Liver (tissue), 10 donors: ENCODE measurements at places on chromosomes 6 and 20. TPM values are rescaled to one million over a fixed set of nuclear protein-coding genes. Genes with fewer than 3 reads are reported as not detected.

CFAP61 gene
- 0.05 TPM for total RNA-seq

SSTR4 gene
- total RNA-seq: not detected

CCNC gene
- 80.7 TPM for total RNA-seq

PRICKLE4 gene
- total RNA-seq: 1.4 TPM

SLC22A7 gene
- 495 TPM for total RNA-seq

C2 gene
- total RNA-seq: 354 TPM

PLTP gene
- 69.5 TPM for total RNA-seq

AGPAT4 gene
- total RNA-seq: 17.5 TPM

- no peak for DNase-seq
Measured at GRCh38 chr20:396252-396618, 11.9 kb upstream of the RBCK1 start.

DNA sequence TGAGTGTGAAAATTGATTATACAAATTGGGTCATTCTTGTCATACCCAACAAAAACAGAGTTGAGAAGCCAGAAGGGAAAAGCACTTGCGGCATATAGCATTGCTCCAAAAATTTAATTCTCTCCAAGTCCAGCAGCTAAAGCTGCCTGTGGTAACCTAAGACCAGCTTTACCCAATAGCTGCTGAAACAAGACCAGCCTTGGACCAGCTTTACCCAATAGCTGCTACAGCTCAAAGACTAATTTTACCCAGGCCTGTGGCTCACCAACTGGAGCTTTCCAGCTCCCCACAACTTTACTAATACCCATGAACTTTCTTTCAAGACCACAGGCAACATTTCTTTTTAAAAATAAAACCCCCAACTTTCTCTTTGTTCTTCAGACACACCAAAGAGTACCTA lies 32.8 kb upstream of the ZNF133 start:
- no peak for DNase-seq

GRCh38 chr6:32932132-32932868 lies 8.5 kb downstream of the HLA-DMB start:
- DNase-seq: no peak

- no peak for DNase-seq
Measured at GRCh38 chr6:42106112-42107023, 36.1 kb downstream of the C6orf132 start.

GRCh38 chr6:22601984-22602383 lies 32.6 kb downstream of the HDGFL1 start:
- no peak for DNase-seq

DNA sequence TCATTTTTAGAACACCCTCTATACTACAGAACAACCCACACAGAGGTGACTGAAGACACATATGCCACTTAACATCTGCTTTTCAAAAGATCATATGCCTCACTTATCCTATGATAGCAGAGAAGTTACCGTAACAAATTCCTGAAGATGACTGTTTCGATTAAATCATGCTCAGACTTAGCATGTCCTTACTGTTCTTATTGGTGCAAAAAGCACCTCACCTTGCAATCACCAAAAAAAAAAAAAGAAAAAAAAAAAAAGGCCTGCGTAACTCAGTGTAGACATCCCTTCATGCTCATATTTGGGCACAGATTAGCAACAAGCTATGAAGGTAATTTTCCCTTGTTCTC lies 17.7 kb upstream of the DST start:
- no peak for DNase-seq

DNA sequence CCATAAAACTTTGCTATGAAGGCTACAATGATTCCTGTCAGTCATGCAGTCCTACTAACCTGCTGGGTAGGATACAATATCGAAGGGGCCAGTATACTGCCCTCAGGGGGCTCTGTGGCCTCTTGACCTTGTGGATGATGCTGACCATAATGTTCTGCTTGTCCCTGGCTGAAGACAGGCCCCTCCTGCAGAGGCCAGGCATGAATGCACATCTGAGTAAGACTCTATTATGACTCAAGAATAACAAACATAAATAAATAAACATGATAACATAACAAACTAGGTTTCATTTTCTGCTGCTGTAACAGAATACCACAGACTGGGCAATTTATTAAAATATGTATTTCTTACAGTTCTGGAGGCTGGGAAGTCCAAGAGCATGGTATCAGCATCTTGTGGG lies 44.0 kb upstream of the POU5F1 start:
- no peak for DNase-seq

GRCh38 chr6:19803331-19804204 lies 33.6 kb upstream of the ID4 start:
- DNase-seq: no peak

GRCh38 chr6:1708122-1708521 lies 98.4 kb downstream of the FOXC1 start:
- DNase-seq: no peak

- DNase-seq: no peak
Measured at GRCh38 chr6:45835721-45836437, 179.8 kb downstream of the CLIC5 start.

GRCh38 chr20:24257171-24257570 lies 212.3 kb upstream of the SYNDIG1 start:
- no peak for DNase-seq

DNA sequence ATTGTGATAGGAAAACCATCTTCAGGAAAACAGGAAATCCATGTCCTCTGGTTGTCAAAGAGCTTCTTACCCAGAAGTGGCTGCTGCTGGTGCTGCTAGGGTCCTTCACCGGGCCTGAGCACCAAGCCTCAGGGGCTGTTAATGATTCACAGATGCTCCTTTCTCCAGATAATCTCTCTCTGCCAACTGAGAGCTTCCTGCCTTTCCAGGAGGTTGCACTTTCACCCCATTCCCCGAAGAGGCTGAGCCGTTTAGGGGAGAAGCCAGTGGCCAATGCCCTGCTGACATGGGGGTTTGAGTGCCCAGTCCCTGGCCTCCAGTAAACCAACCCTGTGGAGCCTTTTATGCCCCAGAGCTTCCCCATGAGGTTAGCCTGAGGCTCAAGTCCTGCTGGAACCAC lies 122.4 kb downstream of the CBLN4 start:
- DNase-seq: no peak

DNA sequence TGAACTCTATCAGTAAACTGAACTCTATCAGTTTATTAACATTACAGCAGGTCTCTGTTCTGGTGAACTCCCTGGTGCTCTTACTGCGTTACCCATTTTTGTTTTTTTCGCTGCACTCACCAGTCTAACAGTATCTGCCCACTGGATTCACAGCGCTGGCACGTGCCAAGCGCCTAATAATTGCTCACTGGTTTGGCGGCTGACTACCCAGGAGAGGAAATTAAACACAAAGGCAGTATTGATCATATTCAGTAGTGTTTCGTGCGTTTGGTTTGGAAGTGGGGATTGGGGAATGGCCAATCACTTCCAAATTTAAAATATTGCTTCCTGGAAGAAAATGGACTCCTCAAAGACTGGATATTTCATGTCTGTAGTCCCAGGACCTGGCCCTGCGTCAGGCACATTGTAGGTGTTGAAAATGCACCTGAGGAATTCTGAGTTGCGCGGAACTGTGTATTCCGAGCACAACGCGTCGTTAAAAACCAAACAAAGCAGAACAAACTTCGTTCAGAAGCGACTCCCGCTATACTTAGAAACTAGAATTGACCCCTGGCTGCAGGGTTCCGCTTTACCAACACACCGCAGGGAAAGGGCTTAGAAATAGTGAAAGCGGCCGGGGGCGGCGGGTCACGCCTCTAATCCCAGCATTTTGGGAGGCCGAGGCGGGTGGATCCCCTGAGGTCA lies 1.1 kb upstream of the RPS12 start:
- DNase-seq: peak; percentile 65

DNA sequence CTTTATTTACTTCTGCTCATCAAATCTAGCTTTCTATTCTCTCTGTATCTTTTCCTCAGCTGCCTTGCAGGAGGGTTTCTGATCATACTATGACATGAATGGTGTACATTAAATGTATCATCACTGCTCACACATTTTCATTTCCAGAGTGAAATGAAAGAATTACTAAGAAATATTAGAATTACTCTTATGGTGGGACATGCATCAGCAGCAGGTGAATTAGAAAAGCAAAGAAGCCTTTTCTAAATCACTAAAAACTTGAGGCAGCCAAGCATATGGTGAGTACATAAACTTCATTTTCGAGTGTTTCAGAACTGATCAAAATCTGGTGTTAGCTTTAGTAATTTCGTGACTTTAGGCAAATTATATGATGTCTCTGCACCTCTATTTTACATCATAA lies 23.6 kb downstream of the IL17A start:
- no peak for DNase-seq

DNA sequence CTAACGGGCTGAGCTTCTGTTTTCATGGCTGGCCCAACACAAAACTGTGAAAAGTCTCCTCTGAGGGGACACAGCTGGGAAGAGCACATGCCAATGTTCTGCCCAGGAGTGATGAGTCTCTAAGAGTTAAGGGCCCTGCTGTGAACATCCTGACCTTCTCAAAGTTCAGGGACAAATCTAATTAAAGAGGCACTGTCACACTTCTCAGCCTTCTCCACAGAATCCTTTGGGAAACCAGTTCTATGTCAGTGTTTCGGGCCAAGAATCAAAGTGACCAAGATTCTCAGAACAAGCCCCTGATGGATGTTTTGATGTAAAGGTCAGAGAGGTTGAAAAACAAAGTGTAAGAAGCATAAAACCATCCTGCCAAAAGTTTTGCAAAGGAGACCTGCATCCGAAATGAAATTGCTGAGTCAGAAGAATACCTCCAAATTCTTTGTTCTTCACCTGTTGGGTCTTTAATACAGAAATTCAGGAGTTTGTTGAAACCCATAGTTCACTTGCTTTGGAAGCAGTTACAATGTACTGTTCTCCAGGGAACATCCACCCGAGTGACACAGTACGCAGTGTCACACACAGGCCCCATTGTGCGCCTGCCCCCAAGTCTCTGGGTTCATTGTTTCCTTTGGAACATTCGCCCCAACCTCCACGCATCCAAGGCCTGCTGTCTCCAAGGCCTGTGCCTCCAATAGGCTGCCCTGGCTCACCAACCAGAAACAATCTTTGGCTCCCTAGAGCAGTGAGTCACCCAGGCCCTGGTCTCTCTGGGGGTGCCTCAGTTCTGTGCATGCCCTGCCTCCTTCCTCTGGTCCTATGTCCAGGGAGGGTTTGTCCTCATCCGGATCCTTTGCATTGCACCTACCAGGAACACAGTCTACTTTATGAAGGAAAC lies 65.5 kb upstream of the QKI start:
- DNase-seq: no peak

DNA sequence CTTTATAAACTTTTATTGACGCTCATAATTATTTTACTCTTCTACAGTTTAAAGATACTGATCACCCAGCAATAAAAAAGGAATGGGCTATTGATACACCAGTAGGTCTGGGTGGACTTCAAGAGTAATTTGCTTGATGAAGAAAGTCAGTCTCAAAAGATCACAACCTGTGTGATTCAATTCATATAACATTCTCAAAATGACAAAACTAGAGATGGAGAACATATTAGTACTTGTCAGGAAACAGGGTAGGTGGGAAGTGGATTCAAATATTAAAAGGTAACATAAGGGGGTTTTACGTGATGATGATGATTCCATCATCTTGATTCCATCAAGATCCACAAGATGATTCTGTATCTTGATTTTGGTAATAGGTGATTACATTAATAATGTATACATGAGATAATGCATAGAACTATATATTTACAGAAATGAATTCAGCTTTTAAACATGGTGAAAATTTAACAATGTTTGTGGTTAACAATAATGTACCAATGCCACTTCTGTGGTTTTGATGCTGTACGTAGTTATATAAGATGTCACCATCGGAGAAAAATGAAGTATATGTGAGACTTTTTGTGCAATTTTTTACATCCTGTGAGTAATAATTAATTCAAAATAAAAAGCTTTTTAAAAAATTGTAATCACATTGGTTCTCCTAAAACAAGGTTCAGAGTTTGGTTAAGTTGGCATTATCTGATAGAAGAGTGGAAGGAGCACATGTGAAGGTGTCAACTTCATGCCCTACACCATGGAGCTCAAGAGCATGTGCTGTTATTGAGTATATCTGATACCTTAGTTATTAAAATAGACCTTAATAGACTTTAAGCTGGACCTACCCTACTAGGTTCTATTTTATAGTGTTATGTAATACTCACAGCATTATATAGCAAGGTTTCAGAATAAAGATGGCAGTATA lies 66.3 kb upstream of the DYNLRB1 start:
- no peak for DNase-seq

- no peak for DNase-seq
Measured at GRCh38 chr20:11958855-11959254, 41.2 kb downstream of the BTBD3 start.

- no peak for DNase-seq
Measured at GRCh38 chr6:149342525-149342924, 25.0 kb downstream of the TAB2 start.

- DNase-seq: no peak
Measured at GRCh38 chr20:7492257-7492656, 448.0 kb downstream of the HAO1 start.

- DNase-seq: peak; percentile 6
Measured at GRCh38 chr6:39441986-39442385, 119.5 kb upstream of the KCNK16 start.

DNA sequence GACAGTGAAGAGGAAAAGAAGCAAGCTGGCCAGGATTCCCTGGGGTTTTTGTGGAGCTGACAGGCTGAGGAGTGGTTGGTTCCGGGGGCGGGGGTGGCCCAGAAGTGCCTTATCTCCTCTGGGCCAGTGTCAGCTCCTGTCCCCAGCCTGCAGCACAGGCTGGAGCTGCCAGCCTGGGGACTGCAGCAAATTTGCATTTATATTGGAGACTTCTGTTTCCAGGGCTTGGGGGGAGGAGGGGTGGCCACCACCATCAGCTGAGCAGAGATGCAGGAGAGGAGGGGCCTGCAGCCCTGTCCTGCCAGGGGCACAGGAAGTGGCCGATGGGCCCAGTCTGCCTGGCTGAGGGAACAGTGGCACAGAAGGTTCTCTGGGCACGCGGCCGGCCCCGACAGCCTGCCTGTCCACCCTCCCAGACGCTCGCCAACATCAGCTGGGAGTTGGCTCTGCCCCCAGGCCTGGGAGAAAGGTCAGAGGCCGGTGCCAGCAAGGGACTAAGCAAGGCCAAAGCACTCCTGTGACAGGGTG lies 24.3 kb upstream of the SCRT2 start:
- DNase-seq: no peak

DNA sequence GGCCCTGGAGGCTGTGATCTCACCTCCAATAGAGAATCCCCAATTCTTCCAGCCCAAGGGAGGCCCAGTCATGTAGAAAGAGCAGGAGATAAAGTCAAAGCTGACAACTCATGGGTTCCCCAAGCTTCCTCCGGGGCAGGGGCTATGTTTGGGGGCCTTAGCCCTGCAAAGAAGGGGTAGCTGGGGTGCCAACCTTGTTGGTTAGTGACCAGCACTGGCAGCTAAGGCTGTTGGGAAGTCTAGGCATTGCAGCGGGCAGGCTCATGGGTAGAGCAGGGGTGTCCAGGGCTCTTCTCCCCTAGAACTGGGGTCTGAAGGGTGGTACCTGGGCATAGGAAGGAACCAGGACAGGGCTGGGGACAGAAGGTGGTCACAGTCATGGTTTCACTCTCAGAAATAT lies 36.4 kb downstream of the TGM2 start:
- DNase-seq: no peak

- no peak for DNase-seq
Measured at GRCh38 chr20:43987531-43987930, 72.9 kb downstream of the TOX2 start.

GRCh38 chr20:17790296-17790695 lies 90.5 kb downstream of the BANF2 start:
- no peak for DNase-seq
